ENCODE measurements at places on chromosomes 7 and 10.

- DNase-seq: no peak
Observed at GRCh38 chr10:356452-356851, 221.2 kb downstream of the ZMYND11 start.

GRCh38 chr10:58384095-58384494 is 1.1 kb upstream of the TFAM start:
- no peak for DNase-seq

DNA sequence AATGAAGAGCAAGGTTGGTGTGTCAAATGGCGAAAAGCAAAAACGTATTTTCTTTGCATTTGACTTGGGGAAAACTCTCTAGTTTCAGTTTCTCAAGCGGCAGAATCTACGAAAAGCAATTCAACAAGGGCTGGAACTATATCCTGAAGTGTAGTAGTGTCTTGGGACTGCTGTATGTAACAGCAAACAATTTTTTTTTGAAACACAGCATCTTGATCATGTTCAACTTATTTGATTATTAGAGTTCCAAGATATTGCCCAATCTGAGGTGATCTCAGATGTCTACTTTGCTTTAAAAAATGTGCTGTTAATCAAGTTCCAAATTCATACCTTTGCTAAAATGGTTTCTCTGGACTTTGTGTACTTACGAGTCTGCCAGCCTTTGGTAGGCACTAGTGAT is 120.6 kb downstream of the ZWINT start:
- DNase-seq: no peak

- DNase-seq: no peak
Observed at GRCh38 chr10:8306685-8307364, 252.3 kb downstream of the GATA3 start.

DNA sequence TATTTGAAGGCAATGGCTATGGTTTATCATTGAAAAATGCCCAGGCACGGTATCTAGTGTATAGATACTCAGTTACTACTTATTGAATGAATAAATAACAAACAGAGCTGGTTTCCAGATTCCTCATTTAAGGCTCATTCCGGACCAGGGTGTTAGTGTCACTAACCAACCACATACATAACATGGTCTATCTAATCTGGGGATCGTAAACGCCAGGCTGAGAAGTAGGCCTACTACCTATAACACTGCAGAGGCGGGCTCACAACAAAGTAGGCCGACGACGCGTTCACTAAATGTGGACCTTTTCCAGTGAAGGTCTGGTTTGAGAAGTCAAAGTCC is 423 bp downstream of the LSM5 start:
- DNase-seq: no peak

DNA sequence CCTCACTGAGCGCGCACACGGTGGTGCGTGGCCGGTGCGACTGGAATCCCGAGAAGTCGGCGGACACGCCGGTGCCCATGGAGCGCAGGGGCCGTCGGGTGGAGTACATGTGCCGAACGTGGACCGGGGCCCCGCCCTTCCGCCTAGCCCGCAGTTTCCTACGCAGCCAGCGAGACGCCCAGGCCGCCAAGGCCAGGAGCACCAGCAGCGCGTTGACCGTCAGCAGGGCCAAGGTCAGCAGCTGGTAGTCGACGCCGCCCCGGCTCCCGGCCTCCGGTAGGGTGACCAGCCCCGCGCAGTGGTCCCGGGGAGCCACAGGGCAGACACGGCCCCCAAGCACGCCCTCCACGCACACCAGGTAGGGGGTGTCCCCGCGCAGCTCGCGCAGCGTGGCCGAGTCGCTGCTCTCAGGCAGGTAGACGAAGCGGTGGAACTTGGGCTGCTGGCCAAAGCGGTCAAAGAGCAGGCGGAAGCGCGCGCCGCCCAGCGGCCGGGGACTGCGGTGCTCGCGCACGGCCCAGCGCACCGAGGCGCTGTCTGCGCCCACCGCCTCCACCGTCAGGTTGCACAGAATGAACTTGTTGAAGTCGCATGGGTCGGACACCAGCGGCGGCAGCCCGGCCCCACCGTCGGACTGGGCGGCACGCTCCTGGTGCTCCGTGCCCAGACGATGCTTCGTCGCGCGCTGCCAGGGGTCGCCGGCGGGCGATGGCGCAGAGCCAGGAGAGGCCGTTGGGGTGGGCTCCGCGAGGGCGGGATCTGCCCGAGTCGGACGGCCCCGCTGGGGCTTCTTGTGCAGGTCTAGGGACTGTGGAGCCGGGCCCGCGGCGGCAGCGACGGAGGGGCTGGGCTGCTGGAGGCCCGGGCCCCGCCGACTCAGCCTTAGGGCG is 2.2 kb downstream of the TRIL start:
- peak; percentile 38 for DNase-seq

- no peak for DNase-seq
Observed at GRCh38 chr7:138185132-138185908, 109.1 kb downstream of the AKR1D1 start.

GRCh38 chr7:102152672-102153598 is 133.7 kb upstream of the SH2B2 start:
- no peak for DNase-seq

GRCh38 chr10:131219584-131219886 is 92.0 kb downstream of the TCERG1L start:
- DNase-seq: no peak

GRCh38 chr7:119522263-119522662 is 750.7 kb upstream of the KCND2 start:
- DNase-seq: no peak

- DNase-seq: no peak
Observed at GRCh38 chr7:28296571-28297483, 115.5 kb upstream of the CREB5 start.

DNA sequence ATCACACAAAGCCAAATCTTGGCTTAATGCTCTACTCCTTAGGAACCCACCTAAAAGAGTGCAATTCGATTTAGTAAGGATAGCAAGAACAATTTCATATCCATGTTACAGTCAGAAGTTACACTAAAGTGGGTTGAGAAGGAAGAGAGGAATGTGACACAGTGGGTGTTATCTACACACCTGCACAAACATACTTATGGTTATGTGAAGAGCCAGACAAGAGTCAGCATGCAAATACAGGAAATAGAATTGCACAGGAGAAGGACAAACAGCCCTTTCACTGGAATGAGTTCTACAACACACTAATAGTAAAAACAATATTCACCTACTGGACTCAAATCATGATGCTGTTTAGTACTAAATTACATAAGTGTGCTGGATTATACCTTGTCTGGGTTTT is 262.8 kb downstream of the DGKB start:
- DNase-seq: no peak

- DNase-seq: peak; percentile 57
Observed at GRCh38 chr10:22436893-22437619, 91.8 kb downstream of the SPAG6 start.

- no peak for DNase-seq
Observed at GRCh38 chr10:61963669-61964058, 62.2 kb downstream of the ARID5B start.

DNA sequence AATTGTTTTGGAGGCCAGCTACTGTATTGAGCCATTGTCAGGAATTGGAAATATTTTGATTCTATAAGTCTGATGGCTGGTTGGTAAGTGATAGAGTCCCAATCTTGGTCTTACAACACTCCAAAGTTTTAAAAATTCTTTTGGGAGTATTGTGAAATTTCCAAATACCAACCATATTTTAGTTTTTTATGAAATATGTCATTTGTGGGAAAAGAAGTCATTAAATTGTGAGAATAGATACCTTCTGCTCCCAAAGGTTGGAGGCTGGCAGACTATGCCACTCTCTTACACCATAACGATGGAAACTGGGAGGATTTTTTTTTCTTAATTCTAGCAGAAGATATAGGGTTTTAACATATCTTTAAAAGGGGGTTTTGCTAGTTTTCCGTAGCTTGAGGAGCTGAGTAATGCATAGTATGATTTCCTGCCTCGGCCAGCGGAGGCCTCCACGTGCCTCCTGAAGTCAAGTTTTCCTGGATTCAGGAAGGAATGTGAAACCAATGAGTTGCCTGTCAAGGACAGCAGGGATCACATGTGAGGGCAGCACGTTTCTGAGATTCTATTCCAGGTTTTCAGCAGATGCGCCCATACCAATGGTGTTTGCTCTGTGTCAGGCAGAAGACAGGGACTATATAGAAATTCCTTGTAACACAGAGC is 92.2 kb upstream of the LAMB4 start:
- DNase-seq: no peak

- no peak for DNase-seq
Observed at GRCh38 chr10:131737543-131738395, 163.0 kb upstream of the PPP2R2D start.

DNA sequence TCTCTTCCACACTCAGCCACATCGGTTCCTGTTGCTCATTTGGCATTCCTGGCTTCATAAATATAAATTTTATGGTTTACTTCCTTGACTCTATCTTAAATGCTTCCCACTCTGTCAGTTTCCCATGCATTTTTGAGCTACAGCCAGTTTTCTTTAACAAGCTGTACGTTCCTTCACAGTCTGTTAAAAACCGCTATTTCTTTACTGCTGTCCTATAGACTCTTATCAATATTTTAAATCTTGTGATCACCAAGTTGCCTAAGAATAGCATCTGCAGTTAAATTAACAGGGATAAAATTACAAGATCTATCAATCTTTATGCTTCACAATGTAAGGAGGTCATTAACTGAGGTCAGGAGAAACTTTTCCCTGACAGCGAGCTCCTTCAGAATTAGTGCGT is 103.1 kb upstream of the RHOBTB1 start:
- DNase-seq: no peak

DNA sequence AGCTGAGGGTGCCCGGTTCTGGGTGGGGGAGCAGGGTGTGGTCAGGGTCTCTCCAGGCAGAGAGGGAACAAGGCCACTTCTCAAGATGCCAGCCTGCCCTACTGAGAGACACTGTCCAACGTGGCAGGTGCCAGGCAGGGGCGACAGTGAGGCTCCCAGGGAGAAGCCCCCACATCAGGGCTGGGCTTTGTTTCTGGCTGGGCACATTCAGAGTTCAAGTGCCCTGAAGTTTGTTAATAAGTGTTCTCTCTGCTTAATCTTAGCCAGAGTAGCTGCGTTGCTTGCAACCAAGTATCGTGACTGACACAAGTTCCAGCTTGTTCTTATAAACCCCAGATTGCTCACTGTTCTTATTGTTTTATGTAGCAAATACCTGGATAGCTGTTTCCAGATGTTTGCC is 21.8 kb downstream of the FOXL3 start:
- DNase-seq: no peak

- DNase-seq: no peak
Observed at GRCh38 chr10:30366829-30367228, 17.8 kb upstream of the MTPAP start.

DNA sequence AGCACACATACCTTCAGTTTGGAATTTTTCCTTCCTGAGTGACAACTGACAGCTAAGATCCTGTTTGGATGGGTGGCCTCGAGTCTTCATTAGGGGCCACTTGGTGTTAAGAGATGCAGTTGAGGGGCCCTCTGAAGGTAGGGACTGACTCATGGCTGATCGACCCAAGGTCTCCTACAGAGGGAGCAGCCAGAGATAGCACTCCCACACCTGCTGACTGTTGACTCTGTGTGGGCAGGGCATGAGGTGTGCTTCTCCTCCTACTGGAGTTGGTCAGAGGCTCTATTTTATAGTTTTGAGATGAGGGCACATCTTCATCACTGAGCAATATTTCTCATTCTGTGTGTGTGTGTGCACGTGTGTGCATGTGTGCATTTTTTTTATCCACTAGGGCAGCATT is 378.8 kb upstream of the PODXL start:
- DNase-seq: no peak

- no peak for DNase-seq
Observed at GRCh38 chr7:66348959-66349358, 143.8 kb downstream of the TPST1 start.

DNA sequence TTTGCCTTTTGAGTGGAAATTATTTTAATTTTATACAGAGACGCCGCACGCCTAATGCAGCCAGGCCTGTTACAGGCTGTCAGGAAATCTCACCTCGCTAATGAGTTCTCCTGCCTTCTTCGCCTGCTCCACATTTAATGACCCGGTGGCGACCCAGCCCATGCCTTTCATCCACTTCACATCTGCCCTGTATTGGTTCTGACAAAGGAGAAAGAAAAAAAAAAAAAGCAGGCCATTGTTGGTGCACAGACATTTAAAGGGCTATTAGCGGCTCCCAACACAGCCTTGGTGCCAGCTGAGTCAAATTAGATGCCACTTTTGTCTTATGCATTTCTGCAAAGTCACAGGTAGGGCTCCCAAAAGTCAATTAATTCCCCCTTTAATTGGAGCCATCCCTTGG is 43.3 kb downstream of the NRAP start:
- DNase-seq: no peak

GRCh38 chr10:110300486-110300986 is 4.2 kb downstream of the SMNDC1 start:
- DNase-seq: no peak

DNA sequence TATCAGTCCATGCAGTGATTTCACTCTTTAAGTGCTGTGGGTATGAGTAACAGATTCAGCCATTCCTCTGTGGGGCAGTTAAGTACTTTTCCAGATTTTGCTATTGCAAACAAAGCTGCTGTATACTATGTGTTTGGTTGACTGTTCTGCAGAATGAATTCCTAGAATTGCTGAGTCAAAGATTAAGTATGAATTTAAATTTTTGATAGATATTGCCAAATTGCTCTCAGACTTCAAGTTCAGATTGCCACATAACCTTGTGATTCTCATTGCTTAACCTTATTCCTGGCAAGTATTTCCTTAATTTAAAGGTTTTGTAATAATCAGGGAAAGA is 21.6 kb upstream of the SAR1A start:
- DNase-seq: no peak

- DNase-seq: no peak
Observed at GRCh38 chr10:104233817-104234216, 1.7 kb upstream of the CFAP43 start.

GRCh38 chr7:148835854-148836253 is 48.2 kb downstream of the EZH2 start:
- no peak for DNase-seq

DNA sequence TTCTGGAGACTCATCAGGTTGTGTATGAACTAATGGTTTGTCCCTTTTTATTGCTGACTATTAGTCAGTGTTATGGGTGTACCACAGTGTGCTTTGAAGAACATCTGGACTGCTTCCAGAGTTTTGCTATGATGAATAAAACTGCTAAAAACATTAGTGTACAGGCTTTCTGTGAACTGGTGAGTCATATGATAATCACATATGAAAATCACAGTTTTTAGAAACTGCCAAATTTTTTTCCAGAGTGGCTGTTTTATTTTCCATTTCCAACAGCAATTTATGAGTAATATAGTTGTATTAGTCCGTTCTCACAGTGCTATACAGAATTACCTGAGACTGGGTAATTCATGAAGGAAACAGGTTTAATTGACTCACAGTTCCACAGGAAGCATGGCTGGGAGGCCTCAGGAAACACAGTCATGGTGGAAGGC is 281.2 kb upstream of the VSTM2A start:
- DNase-seq: no peak

DNA sequence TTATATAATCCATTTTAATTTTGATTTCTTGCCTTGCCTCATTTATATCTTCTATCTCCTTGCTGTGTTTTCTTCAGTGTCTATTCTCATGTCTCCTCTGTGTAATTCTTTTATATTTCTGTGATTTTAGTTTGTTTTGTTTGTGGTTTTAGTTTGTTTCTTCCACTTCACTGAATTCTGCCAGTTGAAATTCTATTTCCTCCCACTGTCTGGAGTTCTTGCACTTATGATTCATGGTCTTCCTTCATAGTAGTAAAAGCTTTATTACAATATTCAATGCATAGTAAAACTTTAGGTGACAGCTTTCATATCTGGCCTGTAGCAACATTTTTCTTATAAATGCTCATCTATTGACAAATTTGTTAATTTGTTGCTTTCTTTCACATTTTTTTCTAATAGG is 113.3 kb downstream of the MAGI2 start:
- DNase-seq: no peak
